ENCODE measurements at places on chromosomes 1 and 21.

- DNase-seq = no peak
Measured at GRCh38 chr1:167587872-167588271, 34.3 kb upstream of the CREG1 start.

- DNase-seq = peak; percentile 5
Measured at GRCh38 chr1:35929730-35930592, 944 bp upstream of the AGO3 start.

DNA sequence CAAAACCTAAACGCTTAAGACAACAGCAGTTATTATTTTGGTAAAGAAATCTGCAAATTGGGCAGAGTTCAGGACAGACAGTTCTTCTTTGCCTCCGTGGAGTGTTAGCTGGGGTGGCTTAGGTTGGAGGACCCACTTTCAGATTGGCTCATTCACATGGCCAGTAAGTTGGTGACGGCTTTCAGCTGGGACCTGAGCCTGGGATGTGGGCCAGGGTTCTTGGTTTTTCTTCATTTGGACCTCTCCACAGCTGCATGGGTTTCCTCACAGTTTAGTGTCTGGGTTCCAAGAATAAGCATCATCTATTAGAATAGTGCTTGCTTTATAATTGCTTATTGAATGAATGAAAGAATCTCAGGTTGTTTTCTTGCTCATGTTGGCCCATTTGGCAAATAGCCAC lies 72.2 kb downstream of the ATF6 start:
- DNase-seq = no peak

DNA sequence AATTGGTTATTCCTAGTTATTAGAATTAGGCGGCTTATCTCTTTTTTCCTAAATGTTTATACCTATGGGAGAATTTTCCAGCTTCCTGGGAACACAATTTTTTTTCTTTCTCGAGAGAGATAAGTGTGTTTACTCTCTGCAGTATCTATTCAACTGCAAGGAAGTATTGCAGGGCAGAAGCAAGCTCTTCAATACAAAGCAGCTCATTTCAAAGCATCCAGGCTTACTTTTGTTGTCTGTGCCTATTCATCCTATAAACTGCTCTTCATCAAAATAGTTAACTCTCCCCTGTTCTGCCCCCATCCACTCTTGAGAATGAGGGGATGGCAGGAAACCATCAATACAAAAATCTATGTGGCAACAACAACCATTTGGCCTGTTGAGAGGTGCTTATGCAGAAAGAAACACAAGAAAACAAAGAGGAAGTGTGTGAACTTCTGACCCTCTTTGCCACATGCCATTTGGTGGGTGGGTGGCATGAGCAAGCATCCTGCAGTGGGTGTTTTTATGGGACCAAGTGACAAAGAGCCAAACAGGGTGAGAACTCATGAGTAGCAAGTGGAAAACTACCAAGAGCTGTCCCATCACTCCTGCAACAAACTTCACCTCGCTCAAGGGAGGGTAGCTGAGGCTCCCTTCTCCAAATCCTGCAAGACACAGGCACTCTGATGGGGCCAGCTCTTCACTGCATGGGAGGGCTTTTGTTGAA lies 50.6 kb upstream of the MRPS6 start:
- DNase-seq = no peak

DNA sequence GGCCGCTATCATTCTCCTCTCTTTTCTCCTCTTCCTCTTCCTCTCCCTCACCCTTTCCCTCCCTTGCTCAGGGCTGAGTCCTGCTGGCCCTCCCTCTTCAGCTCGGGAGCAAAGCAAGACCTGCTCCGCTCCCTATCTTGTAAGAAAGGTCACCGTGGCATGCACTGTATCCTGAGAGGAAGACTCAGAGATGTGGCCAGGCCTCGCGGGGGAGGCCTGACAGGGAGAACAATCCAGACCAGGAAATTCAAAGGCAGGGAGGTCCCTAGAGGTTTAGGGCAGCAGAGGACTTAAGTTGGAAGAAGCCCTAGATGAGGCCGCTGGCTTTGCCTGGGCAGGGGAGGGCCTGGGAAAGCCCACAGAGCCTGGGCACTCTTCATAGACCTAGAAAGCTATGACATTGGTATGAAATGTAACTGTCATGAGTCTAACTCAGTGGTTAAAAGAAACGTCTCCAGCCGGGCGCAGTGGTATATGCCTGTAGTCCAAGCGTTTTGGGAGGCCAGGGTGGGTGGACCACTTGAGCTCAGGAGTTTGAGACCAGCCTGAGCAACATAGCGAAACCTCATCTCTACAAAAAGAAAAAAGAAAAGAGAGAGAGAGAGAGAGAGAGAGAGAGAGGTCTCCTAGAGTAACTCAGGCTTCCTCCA lies 14.6 kb upstream of the PTAFR start:
- DNase-seq = no peak

DNA sequence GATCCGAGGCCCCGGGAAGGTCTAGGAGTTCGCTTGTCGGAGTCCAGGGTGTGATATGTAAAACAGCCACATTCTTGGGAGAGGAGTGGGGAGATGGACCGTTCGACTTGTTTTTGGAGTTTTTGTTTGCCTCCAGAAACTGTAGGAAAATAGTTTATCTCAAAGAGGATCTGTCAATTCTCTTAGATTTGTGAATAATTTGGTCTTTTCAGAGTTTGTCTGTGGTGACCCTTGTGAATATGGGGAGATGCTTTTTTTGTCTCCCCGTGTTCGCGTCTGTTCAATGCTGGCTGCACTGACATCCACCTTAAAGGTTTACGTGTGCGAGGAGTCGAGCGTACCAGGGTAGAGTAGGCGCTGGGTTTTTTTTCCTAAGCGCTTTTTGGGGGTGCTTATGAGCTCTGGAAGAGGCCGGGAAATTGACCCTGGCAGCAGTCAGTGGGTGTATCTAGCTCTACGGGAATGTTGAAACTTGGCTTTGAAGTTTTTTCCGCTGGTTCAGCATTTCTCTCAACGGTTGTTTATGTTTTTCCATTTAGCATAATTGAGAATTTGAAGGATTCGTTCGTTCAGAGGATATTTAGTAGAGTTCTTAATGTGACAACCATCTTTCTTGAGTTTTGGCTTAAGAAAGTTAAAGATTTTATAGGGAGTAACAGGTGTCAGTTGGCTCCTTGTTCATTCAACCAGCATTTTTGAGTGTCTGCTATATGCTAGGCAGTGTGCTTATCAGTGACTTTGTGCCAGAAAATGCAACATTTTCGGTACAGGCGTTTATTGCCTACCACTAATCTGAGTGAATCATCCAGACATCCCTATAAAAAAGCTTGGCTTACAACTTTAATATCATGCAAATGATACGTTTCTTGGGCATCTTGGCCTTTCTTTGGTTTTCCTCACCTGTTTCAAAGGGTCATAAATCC lies 1.2 kb downstream of the SZRD1 start:
- DNase-seq = no peak

DNA sequence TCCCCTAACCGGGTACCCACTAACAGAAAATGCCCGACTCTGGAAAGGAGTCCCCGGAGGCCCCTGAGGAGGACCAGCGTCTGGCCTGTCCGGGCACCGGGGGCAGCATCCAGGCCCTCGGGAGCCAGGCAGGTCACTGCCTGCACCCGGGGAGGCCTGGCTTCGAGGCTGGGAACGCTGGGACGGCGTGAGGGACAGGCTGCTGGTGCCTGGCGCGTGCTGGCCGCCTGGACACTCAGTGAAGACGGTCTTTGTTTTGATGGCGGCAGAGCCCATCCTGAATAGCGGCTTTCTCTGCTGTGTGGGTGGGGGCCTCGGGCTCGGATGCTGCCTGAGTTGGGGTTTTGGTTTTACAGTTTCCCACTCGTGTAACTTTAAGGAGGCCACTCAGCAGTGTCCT lies 37.6 kb downstream of the PRKCZ start:
- no peak for DNase-seq

GRCh38 chr21:42581993-42582786 lies 68.5 kb downstream of the SLC37A1 start:
- DNase-seq = no peak

DNA sequence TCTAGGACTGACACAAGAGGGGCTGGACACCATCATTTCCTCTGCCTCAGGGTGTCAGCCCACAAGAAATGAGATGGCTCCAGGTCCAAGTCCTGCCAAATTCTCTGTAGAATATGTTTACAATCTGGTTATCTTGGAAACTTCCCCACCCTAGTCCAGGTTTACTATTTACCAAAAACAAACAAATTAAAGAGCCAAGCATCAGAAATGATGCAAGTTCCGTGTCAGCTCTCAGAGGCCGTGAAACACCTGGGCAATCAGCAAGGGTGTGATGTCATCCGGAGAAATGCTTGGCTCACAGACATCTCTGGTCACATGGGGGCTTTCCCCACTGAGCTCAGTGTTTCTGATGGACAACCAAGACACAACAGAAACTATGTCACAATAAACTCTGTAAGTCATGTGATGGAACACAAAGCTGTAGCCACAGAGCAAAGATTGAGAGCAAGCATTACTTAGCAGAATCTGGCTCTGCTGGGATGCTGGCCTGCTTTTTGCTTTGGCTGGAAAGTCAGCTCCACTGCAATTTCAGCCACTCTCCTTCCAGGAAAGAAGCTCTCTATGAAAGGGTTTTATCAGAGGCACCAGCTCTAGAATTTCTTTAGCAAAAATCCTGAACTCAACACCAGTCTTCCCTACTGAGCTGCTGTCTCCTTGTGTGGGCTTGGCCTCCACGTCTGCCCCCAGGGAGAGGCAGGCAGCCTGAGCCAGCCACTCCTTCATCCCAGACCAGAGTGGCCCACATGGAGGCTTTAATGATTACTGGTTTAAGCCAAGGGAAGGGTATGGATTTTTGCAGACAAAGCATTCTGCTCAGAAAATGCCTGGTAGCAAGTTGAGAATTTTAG lies 55.9 kb downstream of the NENF start:
- DNase-seq = no peak

DNA sequence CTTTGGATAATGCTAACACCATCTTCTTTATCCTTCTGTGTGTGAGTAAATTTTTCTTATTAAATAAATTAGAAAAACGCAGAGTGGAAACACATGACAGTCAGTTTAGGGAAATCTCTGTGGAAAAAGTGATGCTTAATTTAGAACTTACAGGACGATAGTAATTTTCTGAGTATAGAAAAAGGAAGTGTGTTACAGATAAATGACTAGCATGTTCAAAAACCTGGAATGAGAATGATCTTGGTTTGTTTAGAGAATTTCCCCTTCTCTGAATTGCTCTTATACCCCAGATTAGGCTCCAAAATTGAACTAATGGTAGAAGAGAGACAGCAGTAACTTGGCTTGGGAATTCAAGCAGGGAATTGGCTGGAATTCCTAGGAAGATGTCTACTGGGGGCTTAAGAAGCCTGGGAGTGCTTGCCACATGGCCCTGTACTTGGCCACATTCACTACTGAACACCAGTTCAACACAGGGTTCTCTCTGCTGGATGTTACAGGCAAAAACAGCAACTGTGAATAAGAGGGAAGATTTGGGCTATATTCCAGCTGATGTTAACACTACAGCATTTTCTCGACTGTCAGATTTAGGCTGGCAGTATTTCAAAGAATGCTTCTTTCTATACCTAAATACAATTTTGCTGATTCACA lies 1004.2 kb downstream of the TTLL7 start:
- DNase-seq = no peak

DNA sequence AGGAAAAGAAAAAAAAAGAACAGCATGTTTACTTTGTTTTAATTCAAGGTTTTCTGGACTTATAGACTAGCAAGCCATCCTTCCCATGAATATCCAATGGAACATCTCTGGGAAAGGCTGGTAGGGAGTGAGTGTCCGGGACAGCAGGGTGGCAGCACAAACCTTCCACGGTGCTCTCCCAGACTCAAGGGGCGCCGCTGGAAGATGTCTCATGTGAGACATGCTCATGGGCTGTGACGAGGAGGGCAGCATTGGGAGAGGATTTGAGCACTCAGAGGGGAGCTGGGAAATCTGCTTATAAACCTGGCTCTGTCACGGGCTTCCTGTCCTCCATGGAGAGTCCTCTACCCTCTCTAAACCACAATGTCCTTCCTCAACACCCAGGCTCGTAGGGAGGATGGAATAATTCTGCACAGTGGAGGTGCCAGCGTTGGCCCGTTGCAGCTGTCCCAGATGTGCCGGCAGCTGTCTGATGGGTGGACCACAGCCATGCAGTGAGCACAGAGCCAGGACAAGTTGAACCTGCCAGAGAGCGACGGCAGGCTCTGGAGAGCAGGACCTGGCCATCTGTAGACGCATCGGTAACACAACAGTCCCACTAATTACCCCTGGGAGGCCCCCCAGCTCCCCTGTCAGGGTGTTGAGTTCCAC lies 100.1 kb upstream of the IGSF21 start:
- DNase-seq = no peak
